ENCODE measurements at places on chromosomes 11 and 22.
A peak's percentile ranks its signal among the peaks of the same experiment; 100 is the strongest.

DNA sequence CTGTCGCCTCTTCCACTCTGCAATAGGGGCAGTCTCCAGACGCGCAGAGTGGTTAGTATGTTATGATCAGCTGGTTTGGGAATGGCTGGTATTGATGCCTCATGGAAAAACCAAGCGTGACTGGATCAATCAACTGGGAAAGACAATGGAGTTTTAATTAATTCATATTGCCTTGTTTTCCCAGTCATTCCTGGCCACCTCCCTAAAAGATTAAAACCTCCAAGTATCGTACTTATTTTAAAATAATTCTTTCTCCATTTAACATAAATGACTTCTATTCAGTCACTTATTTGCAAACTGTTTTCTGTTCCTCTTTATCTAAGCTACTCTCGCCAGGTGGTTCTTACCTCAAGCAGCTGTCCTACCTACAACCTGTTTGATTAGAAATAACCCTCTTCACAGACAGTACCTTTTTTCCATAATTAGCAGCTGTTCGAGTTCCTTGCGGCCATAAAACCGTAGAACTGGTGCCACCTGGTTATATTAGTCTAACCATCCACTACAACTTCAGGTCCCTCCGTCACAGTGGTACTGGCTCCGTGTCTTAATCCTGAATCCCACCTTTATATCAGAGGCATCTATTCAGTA is 898 bp downstream of the ZNF215 start:
- peak; percentile 83 for DNase-seq

GRCh38 chr22:37681556-37682049 is 4.5 kb upstream of the NOL12 start:
- peak; percentile 92 for DNase-seq

DNA sequence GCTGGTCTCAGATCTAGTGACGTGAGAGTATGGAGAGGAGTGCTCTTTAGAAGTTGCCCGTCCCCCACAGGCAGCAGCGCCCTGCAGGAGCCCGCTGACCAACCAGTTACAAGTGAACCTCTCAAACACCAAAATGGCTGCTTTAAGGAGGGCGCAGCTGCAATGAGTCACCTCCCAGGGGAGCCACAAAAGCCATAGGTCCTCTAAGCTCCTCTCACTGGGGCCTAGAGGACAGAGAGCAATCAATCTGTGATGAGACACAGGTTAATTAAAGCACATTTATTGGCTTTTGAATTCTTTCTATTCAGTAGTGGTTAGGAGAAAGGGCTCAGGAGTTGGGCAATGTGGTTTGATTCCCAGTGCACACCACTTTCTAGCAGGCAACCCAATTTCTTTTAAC is 15.5 kb upstream of the RAPSN start:
- peak; percentile 86 for DNase-seq

DNA sequence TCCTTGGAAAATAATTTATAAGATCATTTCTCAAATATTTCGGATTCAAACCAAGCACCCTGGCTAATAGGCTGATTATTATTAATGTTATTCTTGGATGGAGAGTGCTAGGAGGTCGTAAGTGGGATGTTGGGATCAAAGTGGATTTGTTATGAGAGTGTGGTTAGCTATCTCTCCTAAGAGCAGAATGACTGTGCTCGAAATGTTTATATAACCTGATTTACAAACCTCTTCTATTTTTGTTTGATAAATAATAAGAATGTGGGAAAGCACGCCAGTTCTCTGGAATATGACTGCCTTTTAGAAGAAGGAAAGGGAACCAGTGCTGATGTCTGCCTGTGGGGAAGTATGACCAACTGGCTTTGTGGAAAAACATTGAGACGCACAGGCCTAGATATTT is 527.5 kb downstream of the NTM start:
- DNase-seq, result no peak

GRCh38 chr22:29623553-29624169 is 20.2 kb downstream of the NF2 start:
- DNase-seq, result no peak
